ENCODE measurements at places on chromosomes 11 and 22.
A peak's percentile ranks its signal among the peaks of the same experiment; 100 is the strongest.

DNA sequence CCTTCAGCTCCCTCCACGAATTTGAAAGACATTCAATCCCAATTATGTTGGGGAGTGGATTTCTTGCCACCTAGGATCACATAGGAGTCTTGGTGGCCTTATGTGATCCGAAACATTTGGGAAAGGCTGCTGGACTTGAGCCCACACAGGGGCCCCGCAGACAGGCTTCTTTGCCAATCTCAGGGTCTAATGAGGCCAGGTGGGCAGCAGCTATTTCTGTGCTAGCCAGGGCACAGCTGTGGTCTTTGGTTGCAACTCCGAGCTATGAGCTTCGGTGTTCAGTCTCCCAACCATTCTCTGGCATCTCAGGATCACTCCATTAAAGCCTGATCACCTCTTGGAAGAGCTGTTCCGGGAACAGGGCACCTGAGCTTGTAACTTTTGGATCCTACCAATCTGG is 84.4 kb downstream of the TP53I11 start:
- no peak for DNase-seq

- DNase-seq = no peak
These were observed 46.5 kb downstream of the SLC22A12 start for GRCh38 chr11:64637334-64638017.

DNA sequence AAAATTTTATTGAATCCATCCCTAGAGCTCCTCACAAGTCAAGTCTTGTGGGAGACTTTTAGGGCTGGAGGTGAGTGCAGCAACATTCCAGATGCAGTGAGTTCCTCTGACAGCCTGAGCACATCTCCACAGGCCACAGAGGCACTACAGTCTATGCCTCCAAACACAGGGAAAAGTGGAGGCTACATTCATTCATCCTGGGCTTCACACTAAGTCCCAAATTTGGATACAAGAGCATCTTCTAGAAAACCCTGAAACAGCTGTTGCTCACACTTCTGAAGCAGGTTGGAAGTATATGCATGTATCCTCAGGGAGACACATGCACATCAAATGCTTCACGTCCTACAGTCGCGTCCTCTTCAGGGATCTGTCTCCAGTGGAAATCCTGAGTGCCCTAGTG is 1.2 kb downstream of the CD3D start:
- no peak for DNase-seq

DNA sequence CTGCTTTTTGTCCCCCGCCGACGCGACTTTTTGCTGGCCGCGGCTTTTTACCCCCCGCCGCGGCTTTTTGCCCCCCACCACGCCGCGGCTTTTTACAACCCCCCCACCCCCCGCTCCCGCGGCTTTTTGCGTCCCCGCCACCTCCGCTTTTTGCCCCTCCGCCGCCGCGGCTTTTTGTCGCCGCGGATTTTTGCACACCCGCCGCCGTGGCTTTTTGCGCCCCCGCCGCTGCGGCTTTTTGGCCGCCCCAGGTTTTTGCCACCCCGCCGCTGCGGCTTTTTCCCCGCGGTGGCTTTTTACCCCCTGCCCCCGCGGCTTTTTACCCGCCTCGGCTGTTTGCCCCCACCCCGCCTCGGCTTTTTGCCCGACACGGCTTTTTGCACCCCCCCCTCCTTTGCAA is 205.5 kb downstream of the CCT8L2 start:
- no peak for DNase-seq

GRCh38 chr22:22703203-22703570 is 58.8 kb downstream of the GGTLC2 start:
- DNase-seq = no peak

- no peak for DNase-seq
These were observed 1.5 kb upstream of the TRABD start for GRCh38 chr22:50184004-50184901.

- no peak for DNase-seq
These were observed 150.6 kb upstream of the CADM1 start for GRCh38 chr11:115654792-115655191.

GRCh38 chr11:109552376-109552775 is 130.4 kb downstream of the C11orf87 start:
- no peak for DNase-seq

DNA sequence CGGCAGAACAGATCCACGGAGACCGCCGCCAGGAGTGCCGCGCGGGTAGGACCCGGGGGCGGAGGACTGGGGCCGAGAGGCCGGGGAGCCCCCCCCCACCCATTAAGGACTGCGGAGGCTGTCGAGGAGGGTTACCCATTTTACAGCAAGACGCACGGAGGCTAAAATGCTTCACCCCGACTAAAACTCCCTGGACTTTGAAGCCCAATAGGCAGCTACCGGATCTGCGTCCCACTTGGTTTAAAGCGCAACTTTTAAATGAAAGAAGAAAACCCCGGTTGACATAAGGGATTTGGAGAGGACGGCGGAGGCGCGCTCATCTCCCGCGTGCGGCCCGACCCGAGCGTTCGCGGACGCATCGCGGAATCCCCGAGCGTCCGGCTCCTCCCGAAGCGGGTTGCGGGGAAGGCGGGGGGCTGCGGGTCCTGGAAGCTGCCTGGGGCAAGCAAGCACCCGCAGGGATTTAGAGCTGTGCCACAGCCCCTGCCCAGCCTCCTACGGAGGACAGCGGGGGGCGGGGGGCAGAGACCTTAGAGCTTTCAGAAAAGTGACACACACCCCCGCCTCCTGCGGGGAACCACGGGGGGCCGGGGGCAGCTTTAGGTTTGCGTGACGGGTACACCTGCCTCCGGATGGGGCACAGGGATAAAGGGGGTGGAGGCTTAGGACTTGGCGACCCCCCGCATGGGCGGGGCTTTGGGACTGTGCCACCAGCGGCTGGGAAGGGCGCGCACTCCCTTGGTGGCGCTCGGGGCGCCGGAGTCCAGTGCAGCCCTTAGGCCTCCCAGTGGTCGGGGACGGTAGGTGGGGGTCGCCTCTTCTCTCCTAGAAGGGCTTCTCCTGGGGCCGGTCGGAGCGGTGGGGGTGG is 760 bp upstream of the CELSR1 start:
- peak; percentile 59 for DNase-seq

GRCh38 chr11:125512106-125512505 is 16.0 kb upstream of the FEZ1 start:
- DNase-seq = no peak
